Hindlimb muscle (tissue), 1 donor: ENCODE measurements at places on chromosomes 3 and 15. TPM values are rescaled to one million over a fixed set of nuclear protein-coding genes. Genes with fewer than 3 reads are reported as not detected.

CD200R1 gene
- 1.7 TPM for polyA plus RNA-seq

SLC27A2 gene
- polyA plus RNA-seq: 0.39 TPM

SUSD5 gene
- polyA plus RNA-seq: 1.2 TPM

PDZRN3 gene
- 91.6 TPM for polyA plus RNA-seq

CLSTN2 gene
- 2.5 TPM for polyA plus RNA-seq

FBXL2 gene
- 8.0 TPM for polyA plus RNA-seq

DNA sequence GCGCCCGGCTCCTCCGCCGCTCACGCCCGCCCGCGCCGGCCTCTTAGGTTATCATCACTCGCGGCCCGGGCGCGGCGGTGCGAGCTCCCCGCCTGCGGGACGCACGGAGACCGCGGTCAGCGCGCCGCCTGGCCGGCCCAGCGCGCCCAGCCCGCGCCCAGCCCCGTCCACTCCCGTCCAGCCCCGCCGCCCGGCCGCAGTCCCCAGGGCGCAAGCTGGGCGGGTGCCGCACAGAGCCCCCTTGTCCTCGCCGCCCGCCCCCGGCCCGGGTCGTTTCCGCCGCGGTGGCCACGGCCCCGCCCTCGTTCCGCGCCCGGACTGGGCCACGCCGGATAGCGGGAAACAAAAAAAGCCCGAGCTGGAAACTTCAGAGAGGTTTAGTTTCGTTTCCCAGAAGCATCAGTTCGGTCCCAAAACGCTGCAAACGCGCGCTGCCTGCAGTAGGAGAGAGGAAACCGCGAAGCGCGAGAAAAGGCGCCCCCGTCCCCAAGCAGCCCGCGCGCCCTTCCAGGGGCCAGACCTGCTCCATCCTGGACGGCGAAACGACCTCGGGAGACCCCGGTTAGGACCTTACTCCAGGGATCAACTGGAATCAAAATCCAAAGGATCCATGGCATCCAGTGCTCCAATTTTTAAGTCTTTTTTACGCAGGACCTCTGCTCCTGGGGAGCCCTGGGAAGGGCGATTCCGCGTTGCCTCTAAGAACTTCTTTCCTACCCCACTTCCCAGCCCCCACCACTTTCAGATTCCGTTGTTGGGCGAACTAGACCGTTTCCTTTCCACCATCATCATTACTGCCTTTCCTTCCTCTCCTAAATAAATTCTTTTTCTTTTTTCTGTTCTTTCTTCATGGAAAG lies at the start of gene ATP10A:
Gene ATP10A, minus strand, starts transcription at position 217 of the 857 bp plus-strand sequence. CDS start 231 bp downstream, outside the sequence.
- peak; percentile 75 for DNase-seq

- no peak for DNase-seq
Measured at GRCh38 chr15:72591361-72591760, 63.1 kb upstream of the GOLGA6B start.

DNA sequence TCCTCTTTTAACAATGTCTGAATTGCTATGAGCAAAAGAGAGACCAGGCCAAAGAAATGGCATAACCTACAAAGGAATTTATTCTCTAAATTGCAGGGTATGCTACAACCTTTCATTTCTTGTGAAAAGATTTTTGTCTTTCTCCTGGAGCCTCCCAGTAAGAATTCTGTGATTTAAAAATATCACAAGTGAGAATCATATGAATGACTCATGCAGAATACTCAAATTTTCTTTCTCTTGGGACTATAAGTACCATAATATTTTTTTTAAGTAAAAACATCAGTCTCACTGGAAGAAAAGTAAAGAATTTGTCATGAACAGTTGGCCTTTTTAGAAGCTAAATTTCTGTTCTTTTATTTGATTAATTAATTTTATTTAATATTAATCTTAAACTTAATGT lies 26.3 kb downstream of the SYNPR start:
- DNase-seq: no peak

GRCh38 chr15:64058279-64058678 lies 12.0 kb upstream of the DAPK2 start:
- no peak for DNase-seq

- no peak for DNase-seq
Measured at GRCh38 chr3:40468018-40468417, 8.9 kb upstream of the ZNF619 start.

- DNase-seq: no peak
Measured at GRCh38 chr3:46370839-46371518, at the start of gene CCR5. CCR5 (plus strand) TSS chr3:46370946; CDS start chr3:46372903, 1,957 bp downstream.

GRCh38 chr3:183182732-183183610 lies 20.4 kb upstream of the LAMP3 start:
- no peak for DNase-seq

DNA sequence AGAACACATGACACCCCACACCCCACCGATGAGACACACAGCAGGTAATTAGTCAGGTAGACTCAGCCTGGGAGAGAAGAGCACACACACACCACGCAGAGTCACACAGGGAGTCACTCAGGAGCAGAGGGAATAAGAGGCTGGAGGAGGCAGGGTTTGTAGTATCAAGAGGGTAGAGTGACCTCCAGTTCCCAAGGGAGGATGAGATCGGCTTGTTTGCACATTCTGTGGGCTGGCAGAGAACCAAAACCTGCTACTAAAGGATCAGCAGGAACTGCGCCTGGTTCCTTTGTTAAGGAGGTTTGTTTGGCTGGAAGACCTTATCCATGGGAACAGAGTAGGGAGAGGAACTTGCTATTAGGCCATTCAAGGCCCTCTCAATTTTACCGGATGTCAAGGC lies 281.4 kb upstream of the SLCO3A1 start:
- DNase-seq: no peak

- no peak for DNase-seq
Measured at GRCh38 chr15:23773093-23773492, 86.0 kb upstream of the NDN start.

GRCh38 chr3:141686466-141687291 lies 51.4 kb upstream of the RNF7 start:
- DNase-seq: peak; percentile 70

DNA sequence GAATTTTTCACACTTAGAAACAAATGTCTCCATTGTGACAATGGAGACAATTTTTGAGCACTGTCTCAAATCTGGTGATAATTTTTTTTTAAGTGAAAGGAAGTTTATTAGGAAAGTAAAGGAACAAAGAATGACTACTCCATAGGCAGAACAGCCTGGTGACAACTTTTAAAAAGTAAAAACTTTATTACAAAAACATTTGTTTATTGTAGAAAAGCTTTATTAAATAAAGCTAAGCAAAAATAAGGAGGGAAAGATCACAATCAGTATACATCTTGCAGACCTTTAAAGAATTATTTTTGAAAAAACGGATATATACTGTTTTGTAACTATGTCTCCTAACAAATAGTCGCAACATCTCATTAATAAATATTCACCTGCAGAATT lies 688 bp upstream of the OXSM start:
- no peak for DNase-seq

DNA sequence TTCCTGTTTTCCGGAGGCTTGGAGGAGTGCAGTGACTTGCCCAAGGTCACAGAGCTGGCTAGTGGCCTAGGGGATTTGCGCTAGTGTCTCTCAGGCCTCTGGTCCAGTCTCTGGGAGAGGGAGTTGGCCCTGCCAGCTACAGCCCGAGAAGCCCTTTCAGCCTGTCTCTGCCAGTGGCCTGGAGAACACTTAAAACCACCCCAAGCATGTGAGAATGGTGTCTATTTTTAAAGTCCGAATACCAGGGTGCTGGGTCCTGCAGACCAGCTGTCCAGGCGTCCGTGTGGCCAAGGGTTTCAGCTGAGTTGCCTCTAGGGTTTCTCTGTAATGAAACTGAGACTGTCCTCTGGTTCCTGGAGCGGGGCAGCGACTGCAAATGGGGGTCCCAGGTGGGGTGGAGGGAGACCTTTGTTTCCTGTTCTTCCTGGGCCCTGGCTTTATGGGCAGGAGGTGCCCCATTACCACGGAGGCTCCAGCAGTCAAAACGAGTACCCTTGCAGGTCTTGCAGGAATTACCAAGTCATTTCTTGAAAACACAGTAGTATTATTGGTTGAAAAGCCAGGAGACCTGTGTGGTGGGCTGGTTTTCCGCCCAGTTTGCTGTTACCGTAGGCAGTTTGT lies 2.2 kb downstream of the CAND2 start:
- no peak for DNase-seq
